ENCODE measurements at places on chromosomes 2 and 18.
A peak's percentile ranks its signal among the peaks of the same experiment; 100 is the strongest.

DNA sequence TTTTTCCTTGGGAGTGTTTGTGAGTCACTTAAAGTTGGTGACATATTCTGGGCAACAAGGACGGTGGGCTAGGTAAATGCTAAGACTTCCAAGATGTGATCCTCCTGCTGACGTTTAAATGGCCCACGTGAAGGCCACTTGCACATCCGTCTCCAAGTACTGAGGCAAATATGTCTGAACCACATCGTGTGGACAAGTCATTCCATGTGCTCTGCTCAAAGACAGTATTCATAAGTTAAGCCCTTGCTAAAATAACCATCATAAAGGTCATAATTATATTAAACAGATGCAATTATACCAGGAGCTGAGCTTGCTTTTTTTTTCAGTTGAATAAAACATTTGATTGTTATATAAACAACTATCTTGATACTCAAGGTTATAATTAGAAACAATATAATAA is 44.8 kb downstream of the SPP2 start:
- no peak for DNase-seq

- DNase-seq: no peak
Measured at GRCh38 chr2:42624047-42624446, 55.6 kb downstream of the MTA3 start.

GRCh38 chr2:58636872-58637271 is 395.7 kb upstream of the FANCL start:
- DNase-seq: no peak

DNA sequence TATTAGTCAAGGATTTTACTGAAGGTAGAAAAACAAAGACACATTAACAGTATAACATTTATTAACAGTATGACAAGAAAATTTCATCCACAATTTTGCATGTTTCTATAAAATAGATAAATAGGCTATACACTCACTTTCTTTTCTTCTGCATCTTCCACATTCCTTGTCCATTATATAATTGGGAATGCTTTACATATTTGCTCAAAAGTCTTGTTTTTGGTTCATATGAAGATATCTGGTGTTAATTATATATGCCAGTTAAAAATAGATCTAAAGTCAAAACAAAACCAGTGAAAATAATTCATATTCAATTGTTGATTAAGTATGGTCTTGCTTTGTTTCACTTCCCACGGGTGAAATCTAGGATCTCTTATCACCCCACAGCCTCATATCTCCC is 53.4 kb downstream of the SERPINB7 start:
- DNase-seq: no peak

DNA sequence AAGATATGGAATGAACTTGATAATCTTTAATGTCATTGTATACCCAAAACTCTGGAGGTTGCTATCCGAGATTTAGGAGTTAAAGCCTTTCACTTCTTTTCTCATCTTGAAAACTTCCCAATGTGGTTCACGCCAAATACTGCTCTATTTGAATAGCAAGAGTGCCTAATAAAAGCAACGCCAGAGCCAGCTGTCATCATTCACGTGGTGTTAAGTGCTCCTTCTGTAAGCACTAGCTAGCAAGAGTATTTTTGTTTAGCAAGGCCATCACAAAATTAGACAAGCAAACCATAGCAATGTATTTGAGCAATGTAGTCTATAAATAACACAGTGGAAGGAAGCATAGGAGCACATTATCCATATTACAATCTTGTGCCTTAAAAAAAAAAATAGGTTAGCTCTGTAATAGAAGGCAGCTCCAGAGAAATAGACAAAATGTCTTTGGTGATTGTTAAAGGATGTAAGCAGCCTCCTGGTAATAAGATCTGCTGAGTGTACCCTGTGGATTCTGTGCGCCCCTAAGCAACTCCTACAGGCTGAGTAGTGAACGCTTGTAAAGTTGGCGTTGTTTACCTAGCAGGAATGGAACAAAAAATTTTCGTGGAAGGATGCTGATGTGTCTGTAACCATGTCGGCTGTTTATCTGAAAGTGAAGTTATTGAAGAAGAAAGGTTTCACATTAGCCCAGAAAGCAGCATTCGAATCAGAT is 518.0 kb downstream of the CNTNAP5 start:
- no peak for DNase-seq

- DNase-seq: no peak
Measured at GRCh38 chr2:20916604-20917286, 93.8 kb upstream of the LDAH start.

DNA sequence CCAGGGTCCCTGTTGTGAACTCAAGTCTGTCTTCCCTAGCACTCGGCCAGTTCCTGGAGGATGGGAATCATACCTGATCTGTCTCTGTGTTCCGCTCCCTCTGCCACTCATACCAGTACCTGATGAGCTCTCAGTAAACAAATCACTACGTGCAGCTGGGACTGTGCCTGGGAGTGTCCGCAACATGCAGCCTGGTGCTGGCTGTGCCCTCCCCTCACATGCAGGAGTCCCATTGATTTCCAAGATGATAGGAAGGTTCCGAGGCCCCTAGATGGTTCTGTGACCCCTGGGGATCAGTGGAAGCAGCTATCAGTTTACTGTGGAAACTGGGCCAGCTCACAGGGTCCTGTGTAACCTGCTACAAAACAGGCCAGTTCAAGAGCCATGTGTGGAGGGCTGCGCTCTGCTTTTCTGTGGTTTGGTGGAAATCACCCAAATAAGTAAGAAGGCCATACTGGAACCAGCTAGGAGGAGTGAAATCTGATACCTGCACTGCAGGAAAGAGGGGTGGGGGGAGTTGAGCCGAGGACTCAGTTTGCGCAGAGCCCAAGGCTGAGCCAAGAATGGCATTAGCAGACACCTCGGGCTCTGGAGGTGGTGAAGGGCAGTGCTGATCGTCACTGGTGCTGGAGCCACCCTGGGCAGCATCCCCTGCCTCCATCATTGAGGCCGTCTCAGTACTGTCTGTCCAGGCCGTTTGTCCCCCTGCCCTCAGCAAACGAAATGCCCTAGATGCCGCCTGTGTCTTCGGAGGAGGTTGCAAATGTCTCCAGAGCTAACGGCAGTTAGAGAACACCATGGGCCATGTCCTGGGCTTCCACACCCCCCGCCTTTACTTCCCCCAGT is 93.3 kb downstream of the KLHL29 start:
- DNase-seq: no peak

- DNase-seq: no peak
Measured at GRCh38 chr2:239779584-239779983, 245.6 kb downstream of the NDUFA10 start.

GRCh38 chr2:171810422-171811244 is 83.4 kb downstream of the SLC25A12 start:
- DNase-seq: no peak

- DNase-seq: no peak
Measured at GRCh38 chr2:112876971-112877361, 34.0 kb upstream of the IL37 start.

GRCh38 chr2:38750011-38750890 is 910 bp downstream of the SRSF7 start:
- DNase-seq: peak; percentile 10

DNA sequence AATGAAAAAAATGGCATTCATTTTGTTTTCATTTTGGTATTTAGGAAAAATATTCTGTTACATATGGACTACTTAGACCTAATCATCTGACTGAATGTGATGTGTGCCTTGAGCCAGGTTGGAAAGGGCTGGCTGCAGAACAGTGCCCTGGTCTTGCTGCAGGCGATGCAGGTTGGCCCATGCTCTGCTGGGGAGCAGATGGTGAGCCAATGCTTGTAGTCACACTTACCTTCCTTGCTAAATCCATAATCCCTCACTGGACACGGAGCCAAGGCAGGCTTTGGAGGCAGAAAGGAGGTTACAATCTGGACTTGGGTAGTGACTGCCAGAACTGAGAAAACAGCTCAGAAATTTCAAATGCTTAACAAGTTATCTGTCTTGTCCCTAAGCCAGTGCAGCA is 228.7 kb downstream of the ARHGAP15 start:
- no peak for DNase-seq

DNA sequence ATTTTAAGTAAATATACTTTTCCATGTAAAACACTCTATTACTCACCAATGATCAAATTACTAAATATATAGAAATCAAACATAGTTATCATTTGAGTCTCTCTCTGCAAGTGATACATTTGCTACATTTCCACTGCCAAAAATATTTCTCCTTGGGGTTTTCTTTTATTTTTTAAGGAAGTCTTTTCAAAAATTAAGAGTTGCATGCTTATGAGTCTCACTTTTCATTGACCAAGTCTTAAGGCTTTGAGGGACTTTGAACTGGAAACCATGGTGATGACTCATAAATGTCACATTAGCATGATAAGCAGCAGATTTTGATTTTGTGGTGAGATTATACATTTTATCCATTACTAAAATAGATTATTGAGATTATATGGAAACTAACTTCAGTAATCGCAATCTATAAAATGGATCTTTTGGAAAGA is 152.9 kb downstream of the FAM124B start:
- no peak for DNase-seq

DNA sequence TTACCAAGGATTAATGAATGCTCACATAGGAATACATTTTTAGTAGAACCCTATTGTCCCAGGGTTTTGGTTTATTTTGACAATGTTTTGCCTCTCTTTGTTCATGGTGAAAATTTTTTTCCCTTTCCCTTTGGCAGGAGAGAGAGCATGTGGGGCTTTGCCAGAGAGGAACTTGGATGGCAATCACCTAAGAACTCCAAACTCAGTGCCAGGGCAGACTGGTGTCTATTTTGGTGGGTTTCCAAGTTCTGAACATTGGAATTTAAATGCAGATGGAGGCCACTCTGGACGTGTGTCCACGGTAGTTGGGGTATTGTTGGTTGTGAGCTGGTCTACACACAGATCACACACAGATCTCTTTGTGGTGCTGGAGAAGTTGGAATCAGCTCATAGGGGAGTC is 2091.1 kb upstream of the PIK3C3 start:
- DNase-seq: no peak

- no peak for DNase-seq
Measured at GRCh38 chr2:161139098-161139987, 20.9 kb upstream of the TANK start.

- no peak for DNase-seq
Measured at GRCh38 chr2:168314236-168314635, 66.8 kb upstream of the STK39 start.

GRCh38 chr2:196742685-196743084 is 56.8 kb downstream of the GTF3C3 start:
- DNase-seq: no peak

DNA sequence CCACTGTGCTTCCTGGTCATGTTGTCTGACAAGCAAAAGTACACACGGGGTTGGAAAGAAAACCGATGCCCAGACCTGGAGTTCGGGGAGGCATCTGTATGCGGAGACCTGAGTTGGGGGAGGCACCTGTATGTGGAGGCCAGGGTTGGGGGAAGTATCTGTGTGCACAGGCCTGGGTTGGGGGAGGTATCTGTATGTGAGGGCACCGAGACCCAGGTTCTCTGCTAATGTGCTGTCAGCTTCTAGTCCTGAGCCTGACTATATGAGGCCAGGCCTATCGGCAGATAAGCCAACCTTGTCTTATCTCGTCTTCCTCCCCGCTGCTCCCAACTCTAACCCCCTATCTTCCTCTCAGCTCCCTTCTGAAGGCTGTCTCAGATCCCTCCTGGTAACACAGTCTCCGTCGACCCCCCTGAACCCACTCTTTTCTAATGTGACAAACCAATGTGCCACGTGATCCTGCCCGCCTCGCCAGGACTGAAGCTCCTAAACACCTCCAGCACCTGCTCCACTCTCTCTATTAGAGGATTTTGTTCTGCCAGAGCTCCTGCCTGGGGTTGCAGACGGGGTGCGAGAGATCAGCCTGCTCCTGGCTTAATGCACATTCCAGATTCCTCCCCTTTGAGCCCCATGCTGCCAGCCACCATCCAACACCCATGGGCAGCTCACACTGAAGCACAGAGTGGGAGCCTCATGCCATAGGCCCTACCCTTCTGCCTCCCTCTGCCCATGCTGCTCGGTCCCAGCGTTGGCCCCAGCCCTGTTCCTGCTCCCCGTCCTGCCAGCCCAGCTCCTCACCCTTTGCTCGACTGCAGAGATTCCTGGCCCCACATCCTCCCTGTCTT is 188.4 kb downstream of the SH3BP4 start:
- no peak for DNase-seq

DNA sequence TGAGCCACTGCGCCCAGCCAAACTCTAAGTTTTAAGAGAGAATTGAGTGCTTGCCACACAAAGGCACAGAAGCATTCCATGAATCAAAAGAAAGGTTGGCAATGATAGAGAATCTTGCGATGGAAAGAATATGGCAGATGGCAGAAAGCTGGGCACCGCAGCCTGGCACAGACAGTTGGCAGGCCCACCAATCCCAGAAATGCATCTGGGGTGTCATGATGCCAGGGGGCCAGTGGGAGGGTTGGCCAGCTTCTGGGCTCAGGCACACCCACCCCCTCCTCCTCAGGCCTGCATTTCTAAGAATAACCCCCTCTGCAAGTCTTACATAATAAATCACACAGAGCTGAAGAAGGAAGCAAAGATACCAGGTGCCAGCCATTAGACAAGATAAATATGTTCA is 19.6 kb downstream of the ZNF2 start:
- no peak for DNase-seq

- DNase-seq: no peak
Measured at GRCh38 chr2:203688798-203689197, 17.6 kb upstream of the CD28 start.

DNA sequence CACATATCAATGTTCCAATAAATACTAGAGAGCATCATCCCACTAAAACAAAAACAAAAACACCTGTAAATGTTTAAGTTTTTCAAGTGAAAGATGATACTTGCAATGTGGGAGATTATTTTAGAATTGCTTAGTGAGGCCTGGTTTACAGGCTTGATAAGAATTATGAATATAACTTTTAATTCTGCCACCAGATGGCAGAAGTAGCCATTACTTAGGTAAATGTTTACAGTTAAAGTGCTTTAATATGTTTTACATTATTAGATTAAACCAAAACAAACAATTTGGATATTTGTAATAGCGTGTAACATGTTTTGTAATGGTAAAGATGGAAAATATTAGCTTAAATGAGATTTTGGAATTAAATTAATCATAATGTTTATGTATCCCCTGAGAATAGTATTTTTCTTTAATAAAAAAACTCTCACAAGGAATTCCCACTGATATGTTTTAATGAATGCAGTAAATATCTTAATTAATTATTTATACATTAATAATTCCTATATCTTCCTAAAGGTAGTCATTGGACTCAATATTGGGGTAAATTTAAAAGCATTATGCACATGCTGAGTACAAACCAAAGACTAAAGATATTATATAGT is 522.0 kb downstream of the SPAG16 start:
- no peak for DNase-seq
